Stimulated activated CD8-positive, alpha-beta memory T cell treated with anti-CD3 and anti-CD28 coated beads, Interleukin-4, amount 100 ng/mL, for 4 hours (primary cell): ENCODE measurements at places on chromosomes 12 and 14.

- DNase-seq = no peak
Observed at GRCh38 chr14:69048456-69048855, 69.4 kb upstream of the ACTN1 start.

DNA sequence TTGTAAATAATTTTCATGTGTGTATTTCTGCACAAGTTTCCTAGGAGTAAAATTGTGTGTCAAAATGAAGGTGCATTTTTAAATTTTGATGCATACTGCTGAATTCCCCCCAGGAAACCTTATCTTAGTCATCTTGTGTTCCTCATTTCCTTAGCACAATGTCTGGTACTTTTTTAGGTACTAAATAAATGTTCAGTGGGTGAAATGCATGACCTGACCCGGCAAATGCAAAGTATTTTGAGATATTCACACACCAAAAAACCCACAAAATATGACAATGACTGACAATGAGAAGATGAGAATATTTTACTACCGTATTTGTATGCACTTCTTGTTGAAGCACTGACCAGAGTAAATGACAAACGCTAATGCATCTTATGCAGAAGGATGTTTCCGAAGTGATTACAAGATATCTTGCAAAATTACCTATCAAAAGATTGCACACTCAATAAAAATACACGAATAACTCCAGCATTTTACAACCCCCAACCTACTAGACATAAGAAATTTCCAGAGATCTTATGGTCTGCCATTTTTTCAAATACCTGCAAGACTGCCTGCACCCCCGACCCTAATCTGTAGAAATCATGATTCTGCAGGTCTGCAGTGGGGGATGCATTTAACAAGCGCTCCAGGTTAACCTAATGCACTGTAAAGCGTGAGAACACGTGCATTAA is 895 bp upstream of the PRKAB1 start:
- DNase-seq = no peak

GRCh38 chr12:129540249-129540648 is 363.6 kb downstream of the TMEM132D start:
- no peak for DNase-seq

GRCh38 chr14:40413136-40413535 is 980.9 kb upstream of the FBXO33 start:
- no peak for DNase-seq

DNA sequence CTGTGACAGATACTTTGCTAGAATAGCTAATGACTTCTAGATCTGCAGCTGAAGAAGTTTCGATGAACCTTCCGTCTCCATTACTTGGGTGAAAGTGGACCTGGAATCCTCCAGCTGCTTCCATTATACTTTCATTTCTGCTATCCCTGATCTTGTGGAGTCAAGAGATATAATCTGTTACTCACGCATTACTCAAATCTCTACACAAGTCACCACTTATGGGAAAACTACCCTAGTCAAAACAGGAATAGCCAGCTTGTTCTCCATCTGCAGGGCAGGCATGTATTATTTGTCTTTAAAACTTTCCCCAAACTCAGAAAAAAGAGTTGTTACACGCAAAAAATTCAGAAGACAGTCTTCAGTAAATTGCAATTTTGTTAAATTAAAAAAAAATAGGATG is 2.8 kb upstream of the KTN1 start:
- no peak for DNase-seq
